Activated naive CD8-positive, alpha-beta T cell treated with anti-CD3 and anti-CD28 coated beads for 36 hours (primary cell): ENCODE measurements at places on chromosomes 2 and 18. TPM values are rescaled to one million over a fixed set of nuclear protein-coding genes. Genes with fewer than 3 reads are reported as not detected.

TUBA4B gene
- not detected for total RNA-seq

NTSR2 gene
- total RNA-seq = not detected

TACR1 gene
- not detected for total RNA-seq

GRCh38 chr2:186518945-186519344 is 32.9 kb downstream of the ZC3H15 start:
- DNase-seq = no peak
- H3K4me3 ChIP-seq = no peak overlapping the region
- H3K36me3 ChIP-seq = peaks cover 33% of the 10 kb centered on the region

GRCh38 chr2:222942977-222943376 is 82.1 kb downstream of the ACSL3 start:
- H3K4me1 ChIP-seq = peaks cover 29% of the 10 kb centered on the region
- DNase-seq = no peak
- H3K36me3 ChIP-seq = peaks cover 23% of the 10 kb centered on the region
- H3K27ac ChIP-seq = peak overlapping the region; percentile 80

DNA sequence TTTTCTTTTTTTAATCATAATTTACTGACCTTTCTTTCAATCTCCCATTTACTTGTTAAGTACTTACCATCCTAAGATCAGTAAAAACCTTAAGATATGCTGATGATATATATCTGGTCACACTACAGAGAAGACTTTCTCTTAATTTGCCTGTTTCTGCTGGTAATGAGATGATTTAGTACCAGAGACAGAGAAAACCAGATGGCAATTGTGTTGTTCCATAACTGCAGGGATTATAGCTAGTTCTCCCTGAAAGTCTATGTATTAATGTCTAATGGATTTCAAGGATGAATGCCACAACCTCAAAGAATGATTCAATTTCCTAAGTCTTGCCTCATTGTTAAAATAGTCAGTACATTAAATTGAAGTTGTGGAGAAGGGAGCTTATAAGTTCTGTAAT is 40.3 kb downstream of the SNTG2 start:
- no peak overlapping the region for H3K27ac ChIP-seq
- H3K27me3 ChIP-seq = no peaks in the 10 kb centered on the region
- no peak for DNase-seq
- peaks cover 10% of the 10 kb centered on the region for H3K4me1 ChIP-seq
- no peak overlapping the region for H3K4me3 ChIP-seq

- no peak overlapping the region for H3K27ac ChIP-seq
- H3K4me3 ChIP-seq = no peak overlapping the region
- H3K27me3 ChIP-seq = no peaks in the 10 kb centered on the region
- H3K36me3 ChIP-seq = peaks cover 1% of the 10 kb centered on the region
- no peak for DNase-seq
- H3K4me1 ChIP-seq = no peaks in the 10 kb centered on the region
These were observed 75.7 kb upstream of the TFCP2L1 start for GRCh38 chr2:121360566-121361300.

DNA sequence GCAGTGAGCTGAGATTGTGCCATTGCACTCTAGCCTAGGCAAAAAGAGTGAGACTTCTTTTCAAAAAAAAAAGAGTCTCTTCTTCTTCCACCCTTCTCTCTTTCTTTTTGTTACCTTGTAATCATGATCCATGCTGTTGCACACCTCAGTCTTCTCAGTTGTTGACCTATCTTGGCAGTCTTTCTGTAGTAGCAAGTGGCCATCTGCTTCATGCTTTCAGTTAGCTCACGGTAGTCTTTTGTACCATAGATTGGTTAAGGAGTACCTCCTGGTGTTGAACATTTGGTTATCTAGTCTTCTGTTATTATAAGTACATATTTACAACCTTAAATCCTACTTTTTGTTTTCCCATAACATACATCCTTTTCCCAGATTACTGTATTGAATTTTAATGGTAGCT is 3.1 kb downstream of the GORASP2 start:
- no peak for DNase-seq
- H3K4me1 ChIP-seq = peaks cover 43% of the 10 kb centered on the region
- H3K27me3 ChIP-seq = no peaks in the 10 kb centered on the region
- peaks cover 29% of the 10 kb centered on the region for H3K36me3 ChIP-seq

GRCh38 chr18:27184115-27185024 is 738 bp downstream of the CHST9 start:
- no peak overlapping the region for H3K4me3 ChIP-seq
- no peak overlapping the region for H3K27ac ChIP-seq
- H3K27me3 ChIP-seq = peaks cover 40% of the 10 kb centered on the region
- DNase-seq = no peak

GRCh38 chr2:8296306-8296705 is 385.6 kb upstream of the ID2 start:
- peaks cover 28% of the 10 kb centered on the region for H3K27me3 ChIP-seq
- no peak for DNase-seq
- peaks cover 6% of the 10 kb centered on the region for H3K36me3 ChIP-seq

DNA sequence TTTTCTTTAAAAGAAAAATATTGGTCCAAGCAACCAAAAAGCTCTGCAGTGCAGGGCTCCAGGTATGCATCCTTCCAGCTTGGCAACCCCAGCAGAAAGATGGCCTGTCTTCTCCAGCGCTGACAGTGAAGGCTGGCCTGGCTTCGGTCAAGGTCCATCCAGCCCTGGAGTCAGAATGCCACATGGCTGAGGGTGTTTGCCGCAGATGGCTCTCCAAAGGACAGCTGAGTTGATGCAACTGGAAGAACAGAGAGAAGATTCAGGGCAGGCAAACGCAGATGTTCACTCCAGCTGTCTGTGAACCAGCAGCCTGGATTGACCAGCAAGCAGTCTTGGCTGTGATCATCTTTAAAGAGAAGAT is 51.4 kb downstream of the MARCO start:
- peaks cover 5% of the 10 kb centered on the region for H3K4me1 ChIP-seq
- DNase-seq = no peak
- H3K27ac ChIP-seq = no peak overlapping the region
- no peak overlapping the region for H3K4me3 ChIP-seq

DNA sequence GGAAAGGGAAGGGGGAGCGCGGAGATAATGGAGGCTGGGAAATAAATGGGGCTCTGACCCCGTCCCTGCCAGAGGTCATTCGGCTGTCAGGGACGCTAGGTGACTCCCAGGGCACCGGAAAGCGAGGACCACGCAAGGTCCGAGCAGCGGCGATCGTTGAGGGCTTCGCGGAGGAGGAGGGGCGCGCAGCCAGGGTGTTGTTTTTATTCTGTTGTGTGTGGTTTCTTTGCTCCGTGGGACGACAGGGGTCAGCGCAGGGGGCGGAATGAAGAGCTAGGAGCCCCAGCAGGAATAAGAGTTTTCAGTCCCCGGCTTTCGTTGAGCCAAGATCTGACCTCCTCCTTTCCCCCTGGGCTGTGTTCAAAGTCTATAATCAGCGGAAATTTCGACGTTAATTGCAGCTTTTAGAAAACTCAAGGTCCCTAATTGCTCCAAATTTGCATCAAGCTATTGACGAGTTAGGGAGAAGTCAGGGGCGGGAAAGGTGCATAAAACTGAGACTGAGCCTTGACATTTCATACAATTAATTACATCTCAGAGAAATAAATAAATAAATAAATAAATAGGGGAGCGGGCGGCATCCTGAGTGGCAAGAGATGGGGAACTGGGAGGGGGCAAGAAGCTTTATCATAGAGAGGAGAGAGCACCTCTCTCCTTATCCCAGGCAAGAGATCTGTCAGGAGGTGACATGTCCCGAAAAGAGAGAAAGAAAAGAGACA is 2.2 kb downstream of the GAD1 start:
- peaks cover 93% of the 10 kb centered on the region for H3K27me3 ChIP-seq
- H3K4me3 ChIP-seq = peak overlapping the region; percentile 73
- no peaks in the 10 kb centered on the region for H3K36me3 ChIP-seq
- no peak overlapping the region for H3K27ac ChIP-seq
- DNase-seq = no peak

DNA sequence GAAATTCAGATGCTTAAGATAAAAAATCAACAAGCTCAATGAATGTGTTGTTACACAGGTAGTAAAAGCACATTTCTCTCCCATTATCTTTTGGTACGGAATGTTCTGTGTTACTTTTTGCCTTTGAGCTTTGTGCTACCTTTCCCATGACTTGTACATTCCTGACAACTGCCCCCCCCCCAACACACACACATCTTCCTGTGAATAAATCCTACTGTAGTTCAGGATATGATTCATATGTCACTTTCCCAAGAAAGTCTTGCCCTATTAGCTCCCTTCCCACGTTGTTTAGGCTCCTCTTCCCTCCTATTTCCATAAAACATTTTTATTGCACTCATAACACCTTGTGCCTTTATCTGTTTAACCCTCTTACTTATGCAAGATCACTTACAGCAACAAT is 442.6 kb upstream of the LRATD1 start:
- no peak for DNase-seq
- H3K27me3 ChIP-seq = no peaks in the 10 kb centered on the region
- no peak overlapping the region for H3K27ac ChIP-seq
- no peak overlapping the region for H3K4me3 ChIP-seq

- no peak overlapping the region for H3K27ac ChIP-seq
- H3K27me3 ChIP-seq = no peaks in the 10 kb centered on the region
- H3K4me1 ChIP-seq = peaks cover 6% of the 10 kb centered on the region
- no peak for DNase-seq
- peaks cover 30% of the 10 kb centered on the region for H3K36me3 ChIP-seq
These were observed 42.2 kb downstream of the HIBCH start for GRCh38 chr2:190277234-190278112.
